Activated CD4-positive, alpha-beta T cell treated with anti-CD3 and anti-CD28 coated beads, Interleukin-2, amount 10 ng/mL, durations not matched to agents 24 days and 14 days (primary cell): ENCODE measurements at places on chromosomes 3 and 15. TPM values are rescaled to one million over a fixed set of nuclear protein-coding genes. Genes with fewer than 3 reads are reported as not detected.

Gene VGLL3
- total RNA-seq = not detected in 2 replicates

Gene HRG
- not detected in 2 replicates for total RNA-seq

Gene SNTN
- not detected in 2 replicates for total RNA-seq

Gene COX5A
- 314 and 317 TPM in 2 replicates for total RNA-seq

Gene ARRDC4
- 1.0 and 1.1 TPM in 2 replicates for total RNA-seq

Gene RAB11A
- 163 TPM in 2 replicates for total RNA-seq

Gene ZKSCAN7
- 0.79 and 0.90 TPM in 2 replicates for total RNA-seq

Gene FAM81A
- total RNA-seq = 0.47 and 1.9 TPM in 2 replicates

Gene LEKR1
- 0.14 and 0.24 TPM in 2 replicates for total RNA-seq

Gene SAMD7
- total RNA-seq = not detected in 2 replicates

Gene SLC2A2
- not detected in 2 replicates for total RNA-seq

Gene GOLGA6L10
- 0.76 and 0.96 TPM in 2 replicates for total RNA-seq

Gene UBAP1L
- 6.3 and 6.6 TPM in 2 replicates for total RNA-seq

Gene CFAP92
- 0.17 TPM in 1 of 2 replicates, not detected in the other for total RNA-seq

Gene LDHAL6B
- not detected in 2 replicates for total RNA-seq

Gene CADPS
- not detected in 2 replicates for total RNA-seq

Gene CIB2
- 1.2 and 1.5 TPM in 2 replicates for total RNA-seq

Gene TP63
- 0.98 and 1.1 TPM in 2 replicates for total RNA-seq

Gene ITIH1
- not detected in 2 replicates for total RNA-seq

Gene LYZL4
- not detected in 2 replicates for total RNA-seq

Gene CHL1
- total RNA-seq = not detected in 2 replicates
